T-helper 1 cell (primary cell): ENCODE measurements at places on chromosomes 5 and 9.
A peak's percentile ranks its signal among the peaks of the same experiment; 100 is the strongest.

- DNase-seq = peak; percentile 83
Measured at GRCh38 chr9:76458903-76459693, at the start of gene GCNT1. GCNT1 (plus strand) TSS chr9:76459182; CDS start chr9:76502382, 43,200 bp downstream.

GRCh38 chr5:152824316-152824715 is 419.2 kb upstream of the NMUR2 start:
- DNase-seq = no peak

GRCh38 chr9:18544456-18544855 is 70.5 kb downstream of the ADAMTSL1 start:
- DNase-seq = no peak

- DNase-seq = no peak
Measured at GRCh38 chr5:151900891-151901290, 23.8 kb downstream of the GLRA1 start.

DNA sequence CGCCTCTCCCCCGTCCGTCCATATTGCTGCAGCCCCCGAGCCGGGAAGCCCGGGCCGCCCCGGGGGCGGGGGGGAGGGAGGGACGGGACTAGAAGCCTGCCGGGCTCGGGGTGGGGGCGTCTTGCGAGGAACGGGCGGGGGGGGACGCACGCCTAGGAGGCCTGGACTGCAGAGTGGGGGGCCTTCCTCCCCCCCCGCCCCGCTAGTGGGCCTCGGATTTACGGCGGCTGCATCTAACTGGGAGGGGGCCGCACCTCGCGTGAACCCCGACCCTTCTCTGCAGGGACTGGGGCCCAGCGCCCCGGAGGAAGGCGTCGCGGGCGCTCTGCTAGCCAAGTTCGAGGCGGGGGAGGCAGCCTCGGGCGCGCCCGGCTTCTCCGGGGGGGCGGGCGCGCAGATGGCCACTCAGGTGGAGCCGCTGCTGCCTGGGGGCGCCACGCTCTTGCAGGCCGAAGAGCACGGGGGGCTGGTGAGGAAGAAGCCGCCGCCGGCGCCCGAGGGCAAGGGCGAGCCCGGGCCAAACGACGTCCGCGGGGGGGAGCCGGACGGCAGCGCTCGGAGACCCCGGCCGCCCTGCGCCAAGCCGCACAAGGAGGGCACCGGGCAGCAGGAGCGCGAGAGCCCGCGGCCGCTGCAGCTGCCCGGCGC is at the start of gene LARP1:
LARP1 (plus strand) TSS at position 17 of the 648 bp plus-strand sequence; CDS start at position 398, 381 bp downstream.
- peak; percentile 28 for DNase-seq

- DNase-seq = no peak
Measured at GRCh38 chr9:106758911-106759310, 104.1 kb upstream of the ZNF462 start.

- DNase-seq = no peak
Measured at GRCh38 chr5:175579742-175580432, 78.0 kb upstream of the HRH2 start.

GRCh38 chr9:93052791-93053540 is 5.5 kb upstream of the SUSD3 start:
- no peak for DNase-seq

DNA sequence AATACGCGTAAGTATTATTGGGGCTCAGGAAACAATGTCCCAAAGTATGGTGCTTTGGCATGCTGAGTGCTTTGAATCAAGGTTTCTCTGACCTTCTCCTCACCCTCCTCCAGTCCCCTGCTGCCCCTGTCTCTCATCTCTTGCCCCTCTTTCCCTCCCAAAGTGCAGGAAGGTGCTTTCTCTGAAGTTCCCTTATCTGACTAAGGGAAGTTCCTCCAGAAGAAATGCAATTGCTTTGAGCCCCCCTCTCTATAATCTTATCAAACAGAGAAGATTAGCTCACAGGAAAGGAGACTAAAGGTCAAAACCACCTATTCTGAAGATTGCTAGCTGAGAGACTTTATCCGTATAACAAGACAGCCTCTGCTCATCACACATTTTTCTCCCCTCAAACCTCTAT is 288.1 kb downstream of the ARL15 start:
- DNase-seq = no peak

- no peak for DNase-seq
Measured at GRCh38 chr9:112852741-112853504, 37.8 kb downstream of the SLC46A2 start.

- no peak for DNase-seq
Measured at GRCh38 chr9:84413301-84413700, 72.7 kb upstream of the SLC28A3 start.

GRCh38 chr5:7473668-7474215 is 77.8 kb downstream of the ADCY2 start:
- DNase-seq = no peak

DNA sequence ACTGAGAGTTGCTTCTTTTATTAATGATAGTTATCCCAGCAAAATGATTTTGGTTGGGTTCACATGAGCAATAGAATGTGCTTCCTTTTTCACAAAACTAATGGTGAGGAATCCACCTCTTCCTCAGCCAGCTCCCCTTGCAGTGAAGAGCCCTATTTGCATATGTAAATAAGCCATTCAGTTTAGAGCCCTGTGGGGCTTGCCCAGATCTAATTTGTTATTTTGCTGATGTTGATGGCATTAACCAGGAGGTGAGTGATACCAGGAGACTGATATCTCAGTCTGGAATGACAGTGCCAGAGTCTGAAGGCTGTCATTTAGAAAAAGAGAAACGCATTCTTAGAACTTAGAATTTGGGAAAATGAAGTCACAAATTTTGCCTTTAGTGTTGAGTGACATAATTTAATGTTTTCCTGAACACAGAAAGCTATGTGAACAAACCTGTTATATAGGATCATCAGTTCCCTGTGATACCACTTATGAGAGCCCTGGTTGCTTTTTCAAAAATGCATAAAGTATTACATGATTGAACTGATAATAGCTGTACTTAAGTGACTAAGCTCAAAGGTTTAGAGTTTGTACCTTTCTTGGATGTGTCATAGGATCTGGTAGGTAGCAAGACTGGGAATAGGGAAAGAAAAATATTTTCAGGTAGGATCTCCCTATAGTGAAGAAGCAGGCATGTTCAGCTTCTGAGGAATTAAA is 271.6 kb downstream of the MAST4 start:
- DNase-seq = no peak

GRCh38 chr9:119114681-119115080 is 254.6 kb downstream of the BRINP1 start:
- no peak for DNase-seq

GRCh38 chr9:35965011-35965410 is 7.1 kb upstream of the OR2S2 start:
- DNase-seq = no peak

- DNase-seq = no peak
Measured at GRCh38 chr5:141811287-141812155, 66.7 kb downstream of the PCDH1 start.

DNA sequence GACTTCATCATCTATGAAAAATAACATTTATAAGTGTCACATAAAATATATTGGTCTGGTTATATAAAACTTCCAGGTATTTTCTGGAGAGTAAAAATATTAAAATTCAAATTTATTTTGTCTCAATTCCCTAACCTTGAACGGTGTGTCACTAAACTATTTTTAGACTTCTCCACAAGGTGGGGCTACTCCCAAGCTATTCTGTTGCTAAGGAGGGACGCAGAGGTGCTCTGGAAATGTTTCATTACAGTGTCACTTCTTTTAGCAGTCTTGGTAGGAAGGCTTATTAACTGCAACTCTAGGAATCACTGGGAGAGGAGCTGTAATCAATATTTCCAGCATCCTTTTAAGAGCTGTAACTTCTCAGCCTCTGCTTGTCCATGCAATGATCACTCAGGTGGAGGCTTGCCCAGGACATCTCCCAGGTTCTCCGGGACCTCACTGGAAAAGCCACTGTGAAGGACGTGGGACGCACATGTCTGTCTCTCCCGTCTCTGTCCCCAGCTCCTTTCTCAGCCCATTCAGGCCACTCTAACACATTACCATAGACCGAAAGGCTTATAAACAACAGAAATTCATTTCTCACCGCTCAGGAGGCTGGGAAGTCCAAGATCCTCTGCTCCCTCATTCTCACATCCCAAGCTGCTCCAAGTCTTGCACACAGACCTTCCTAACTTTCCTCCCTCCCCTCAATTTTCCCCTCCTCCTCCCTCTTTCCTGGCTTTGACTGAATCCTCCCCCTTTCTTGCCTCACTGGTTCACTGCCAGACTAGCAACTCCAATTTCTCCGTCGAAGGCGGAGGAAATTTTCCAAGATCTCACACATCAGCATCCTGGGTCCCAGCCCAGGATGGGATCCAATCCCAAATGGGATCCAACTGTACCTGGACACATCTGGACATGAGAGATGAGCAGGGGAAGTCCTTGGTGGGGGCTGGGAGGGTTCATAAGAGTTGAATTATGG is 32.7 kb upstream of the DNAH5 start:
- no peak for DNase-seq

GRCh38 chr9:96655198-96655851 is at the start of gene PRXL2C:
PRXL2C (minus strand) TSS chr9:96655317; CDS start chr9:96655281, 36 bp downstream.
- DNase-seq = peak; percentile 68

- DNase-seq = no peak
Measured at GRCh38 chr5:98330871-98331270, 442.6 kb upstream of the RGMB start.

DNA sequence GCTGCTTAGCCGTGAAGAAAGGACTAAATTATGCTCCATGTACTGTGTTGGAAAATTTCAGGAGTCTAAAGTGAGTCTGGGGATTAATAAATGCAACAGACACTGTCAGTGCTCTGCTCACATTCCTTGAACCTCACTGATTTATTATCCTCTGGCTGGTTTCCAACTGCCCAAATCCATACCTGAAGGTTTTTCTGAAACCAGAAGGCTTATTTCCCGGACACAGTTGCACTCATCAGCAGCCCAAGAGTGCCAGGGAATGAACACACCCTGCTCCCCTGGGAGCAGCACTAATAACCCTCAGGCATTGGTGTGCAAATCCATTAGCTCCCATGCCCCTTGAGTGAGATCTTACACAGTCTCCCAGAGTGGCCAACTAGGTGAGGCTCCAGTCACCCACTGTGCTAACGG is 38.7 kb downstream of the F2R start:
- no peak for DNase-seq

DNA sequence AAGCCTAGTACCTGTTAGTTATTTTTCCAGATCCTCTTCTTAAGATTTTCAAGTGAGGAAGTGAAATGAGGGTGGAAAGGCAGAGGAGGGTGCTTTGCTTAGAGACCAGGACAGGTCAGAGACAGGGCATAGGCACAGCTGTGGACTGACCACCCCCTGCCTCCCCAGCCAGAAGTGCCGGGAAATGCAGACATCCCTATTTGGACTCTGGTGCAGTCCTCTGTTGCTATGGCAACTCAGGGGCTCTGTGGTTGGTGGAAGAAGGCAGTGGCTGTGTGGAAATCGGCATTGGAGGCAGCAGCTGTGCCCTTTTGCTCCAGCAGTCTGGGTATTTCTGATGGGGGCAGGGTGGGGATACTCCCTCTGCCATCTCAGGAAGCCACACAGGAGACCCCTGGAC is 43.3 kb upstream of the NDFIP1 start:
- no peak for DNase-seq

DNA sequence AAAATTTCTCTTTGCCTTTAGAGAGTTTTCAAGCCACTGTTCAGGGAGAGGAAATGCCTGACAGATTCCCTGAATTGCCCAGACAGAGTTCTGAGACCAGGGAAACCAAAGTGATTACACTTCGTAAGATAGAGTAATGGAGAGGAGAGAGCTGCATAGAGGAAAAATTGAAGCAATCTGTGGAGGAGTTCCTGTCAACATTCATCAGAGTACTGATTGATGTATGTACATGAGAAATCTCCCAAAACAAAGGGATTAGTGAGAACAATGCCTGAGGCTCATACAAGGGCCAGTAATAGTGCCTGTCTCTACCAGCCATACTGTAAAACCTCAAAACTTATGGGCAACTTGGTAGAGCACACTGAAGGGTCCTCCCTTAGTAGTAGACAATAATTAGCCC is 79.0 kb upstream of the TRIM32 start:
- no peak for DNase-seq

DNA sequence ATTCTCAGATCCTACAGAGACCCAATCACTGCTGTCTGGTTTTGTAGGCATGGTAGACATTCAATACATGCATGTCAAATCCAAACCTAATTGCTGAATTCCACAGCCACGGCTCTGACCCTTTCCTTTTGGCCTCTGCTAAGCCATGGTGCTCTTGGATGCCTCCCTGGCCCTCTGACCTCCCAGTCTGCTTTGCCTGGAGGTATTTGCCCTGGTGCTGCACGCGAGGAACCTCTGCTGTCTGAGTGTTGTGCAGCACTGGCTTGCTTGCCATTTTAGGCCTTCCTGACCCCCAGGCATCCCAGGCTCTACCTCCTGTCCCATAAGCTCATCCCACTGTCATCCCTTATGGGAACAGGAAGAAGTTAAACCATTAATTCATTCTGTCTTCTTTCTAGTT is 60.9 kb downstream of the DOCK2 start:
- no peak for DNase-seq

DNA sequence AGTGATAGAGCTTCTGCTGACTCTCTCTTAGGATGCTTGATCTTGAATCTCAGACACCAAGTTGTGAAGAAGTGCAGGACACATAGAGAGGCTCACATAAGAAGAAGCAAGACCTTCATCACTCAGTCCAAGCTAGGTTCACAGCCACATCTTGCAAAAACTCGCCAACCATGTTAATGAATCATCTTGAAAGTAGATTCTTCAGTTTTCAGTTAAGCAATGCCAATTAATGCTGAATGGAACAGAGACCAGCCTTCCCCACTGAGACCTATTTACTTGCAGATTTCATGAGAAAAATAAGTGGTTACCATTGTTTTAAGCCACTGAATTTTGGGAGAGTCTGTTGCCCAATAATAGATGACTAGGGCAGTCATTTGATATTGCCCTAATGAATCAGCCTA is 217.7 kb upstream of the EDIL3 start:
- DNase-seq = no peak

GRCh38 chr5:77638763-77639671 is 504 bp upstream of the OTP start:
- DNase-seq = no peak

DNA sequence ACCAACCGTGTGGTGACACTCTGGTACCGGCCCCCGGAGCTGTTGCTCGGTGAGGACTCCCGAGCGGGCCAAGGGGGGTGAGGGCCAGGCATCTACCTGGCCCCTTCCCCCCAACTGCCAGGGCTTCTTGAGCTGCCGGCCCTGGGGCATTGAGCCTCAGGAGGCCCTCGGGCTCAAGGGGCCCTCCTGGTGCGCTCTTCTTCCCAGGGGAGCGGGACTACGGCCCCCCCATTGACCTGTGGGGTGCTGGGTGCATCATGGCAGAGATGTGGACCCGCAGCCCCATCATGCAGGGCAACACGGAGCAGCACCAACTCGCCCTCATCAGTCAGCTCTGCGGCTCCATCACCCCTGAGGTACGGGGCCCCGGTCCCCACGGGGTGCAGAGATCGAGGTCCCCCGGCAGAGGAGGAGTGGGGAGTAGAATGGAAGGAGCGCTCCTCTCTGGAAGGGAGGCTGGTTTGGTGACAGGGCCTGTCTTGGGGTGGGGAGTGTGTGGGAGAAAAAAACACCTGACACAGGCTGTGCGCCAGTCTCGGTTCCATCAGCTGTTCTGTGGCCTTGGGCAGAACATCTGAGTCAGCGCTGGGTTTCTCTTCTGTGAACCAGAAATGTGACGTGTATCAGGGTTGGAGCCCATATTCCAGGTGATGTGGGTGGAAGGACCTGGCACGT is 2.6 kb downstream of the CDK9 start:
- no peak for DNase-seq
